ENCODE measurements at places on chromosomes 5 and 9.

DNA sequence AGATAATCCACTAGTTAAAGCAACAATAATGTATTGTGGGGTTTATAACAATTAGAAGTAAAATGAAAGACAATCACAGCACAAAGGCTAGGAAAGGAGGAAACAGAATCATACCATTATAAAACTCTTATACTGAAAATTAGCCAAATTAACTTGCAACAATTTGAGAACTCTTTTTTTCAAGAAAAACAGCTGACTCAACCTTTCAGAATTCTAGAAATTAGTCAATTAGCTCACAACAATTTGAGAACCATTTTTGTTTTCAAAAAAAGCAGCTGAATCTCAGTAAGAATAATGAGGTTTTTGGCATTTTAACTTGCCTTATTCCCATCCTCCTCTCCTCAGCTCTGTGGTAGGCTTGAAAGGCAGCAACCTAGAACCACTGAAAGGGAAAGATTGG is 269.9 kb downstream of the NPR3 start:
- no peaks in the 10 kb centered on the region for H3K4me1 ChIP-seq
- no peak for DNase-seq
- H3K4me3 ChIP-seq = no peak overlapping the region
- H3K27ac ChIP-seq = no peak overlapping the region
- H3K27me3 ChIP-seq = no peaks in the 10 kb centered on the region
- H3K36me3 ChIP-seq = no peaks in the 10 kb centered on the region

DNA sequence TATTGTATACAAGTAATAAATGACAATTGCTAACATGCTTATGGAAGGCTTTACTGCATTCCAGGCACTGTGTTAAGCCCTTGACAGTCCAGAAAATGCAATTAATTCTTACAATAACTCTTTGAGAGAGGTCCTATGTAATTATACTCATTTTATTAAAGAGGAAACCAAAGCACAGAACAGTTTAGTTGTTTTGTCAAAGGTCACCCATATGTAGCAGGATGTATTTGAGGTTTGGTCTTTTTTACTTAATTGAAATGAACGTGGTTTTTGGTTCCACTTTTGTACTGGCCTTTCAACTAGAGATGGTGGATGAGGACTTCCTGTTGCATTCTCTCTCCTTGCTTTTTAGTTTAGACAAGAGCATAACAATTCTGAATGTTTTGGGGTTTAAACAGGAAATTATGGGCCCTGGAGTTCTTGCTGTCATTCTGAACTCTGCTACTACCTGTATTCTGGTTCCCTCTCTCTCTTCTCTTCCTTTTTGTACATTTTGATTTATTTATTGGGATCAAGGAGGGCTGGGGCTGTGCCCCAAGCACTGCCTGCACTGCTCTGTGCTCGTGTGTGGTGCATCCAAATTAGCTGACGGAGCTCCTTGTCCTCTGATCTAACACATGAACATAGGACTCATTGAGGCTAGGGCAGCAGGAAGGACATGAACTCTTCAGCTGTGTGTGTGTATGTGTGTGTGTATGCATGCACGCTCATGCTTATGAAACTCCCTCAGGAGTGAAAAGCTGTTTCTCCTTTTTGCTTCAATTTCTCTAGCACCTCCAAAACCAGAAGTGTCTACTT is 47.4 kb downstream of the SLC28A3 start:
- no peaks in the 10 kb centered on the region for H3K36me3 ChIP-seq
- no peak overlapping the region for H3K27ac ChIP-seq
- no peak overlapping the region for H3K4me3 ChIP-seq
- H3K27me3 ChIP-seq = no peaks in the 10 kb centered on the region

- H3K4me3 ChIP-seq = no peak overlapping the region
- no peaks in the 10 kb centered on the region for H3K36me3 ChIP-seq
- H3K27me3 ChIP-seq = peaks cover 5% of the 10 kb centered on the region
- no peak for DNase-seq
Measured at GRCh38 chr9:113665756-113666155, 202.2 kb downstream of the RGS3 start.

DNA sequence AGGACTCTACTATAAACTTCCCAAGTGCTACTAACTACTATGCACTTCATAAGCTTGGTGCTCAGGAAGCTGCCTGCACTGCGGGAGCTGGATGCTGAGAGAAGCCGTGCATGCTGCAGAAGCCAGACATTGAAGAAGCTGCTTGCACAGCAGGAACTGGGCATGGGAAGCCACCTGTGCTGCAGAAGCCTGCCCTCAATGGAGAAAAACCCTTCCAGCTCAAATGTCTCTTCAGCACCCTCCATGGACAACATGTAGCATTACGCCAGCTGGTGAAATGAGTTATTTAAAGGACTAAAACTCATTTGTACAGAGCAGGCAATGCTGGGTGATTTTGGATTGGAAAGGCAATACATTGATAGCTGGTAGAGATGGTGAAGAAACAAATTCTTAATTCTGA is 247.2 kb downstream of the KIF4B start:
- no peaks in the 10 kb centered on the region for H3K36me3 ChIP-seq
- peak; percentile 6 for DNase-seq
- no peak overlapping the region for H3K27ac ChIP-seq
- no peaks in the 10 kb centered on the region for H3K4me1 ChIP-seq
- peaks cover 14% of the 10 kb centered on the region for H3K27me3 ChIP-seq
- no peak overlapping the region for H3K4me3 ChIP-seq

DNA sequence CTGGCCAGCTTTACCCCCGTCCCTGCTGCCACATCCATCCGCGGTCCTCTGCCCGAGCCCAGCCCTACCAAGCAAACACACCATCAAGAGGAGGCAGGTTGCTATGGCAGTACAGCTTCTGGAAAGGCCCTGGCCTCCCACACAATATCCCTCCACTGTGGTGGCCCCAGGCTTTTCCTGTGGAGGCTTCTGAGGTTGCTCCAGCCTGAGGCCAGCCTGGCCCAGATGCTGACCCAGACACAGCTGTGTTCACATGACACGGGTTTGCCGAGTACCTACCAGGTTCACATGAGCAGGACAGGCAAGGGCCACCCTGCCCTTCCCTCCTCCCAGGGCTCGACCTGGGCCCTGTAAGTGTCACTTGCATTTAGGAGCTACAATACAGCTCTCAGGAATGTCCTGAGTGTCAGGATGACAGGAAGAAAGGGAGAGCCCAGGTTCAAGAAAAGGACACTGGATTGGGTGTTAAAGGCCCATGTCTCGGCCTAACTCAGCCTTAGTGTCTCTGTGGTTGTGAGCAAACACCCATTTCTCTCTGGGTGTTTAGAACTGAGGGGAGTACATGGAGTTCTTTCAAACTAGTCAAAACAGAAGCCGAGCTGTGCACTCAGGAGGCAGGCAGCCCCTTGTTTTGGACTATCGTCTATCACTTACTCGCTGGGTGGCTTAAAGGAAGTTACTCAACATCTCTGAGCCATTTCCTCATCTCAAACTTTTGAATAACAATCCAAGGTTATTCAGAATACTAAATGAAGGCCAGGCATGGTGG is 40.2 kb downstream of the NAIF1 start:
- no peak overlapping the region for H3K27ac ChIP-seq
- peaks cover 24% of the 10 kb centered on the region for H3K4me1 ChIP-seq
- no peaks in the 10 kb centered on the region for H3K27me3 ChIP-seq
- H3K4me3 ChIP-seq = no peak overlapping the region

GRCh38 chr5:96175090-96175489 is 213.4 kb upstream of the ELL2 start:
- no peak overlapping the region for H3K4me3 ChIP-seq
- no peak overlapping the region for H3K27ac ChIP-seq
- H3K27me3 ChIP-seq = no peaks in the 10 kb centered on the region
- peaks cover 19% of the 10 kb centered on the region for H3K4me1 ChIP-seq

- DNase-seq = no peak
- no peaks in the 10 kb centered on the region for H3K4me1 ChIP-seq
- no peaks in the 10 kb centered on the region for H3K27me3 ChIP-seq
- H3K27ac ChIP-seq = no peak overlapping the region
- no peak overlapping the region for H3K4me3 ChIP-seq
Measured at GRCh38 chr5:141951332-141951781, 6.6 kb downstream of the PCDH12 start.

DNA sequence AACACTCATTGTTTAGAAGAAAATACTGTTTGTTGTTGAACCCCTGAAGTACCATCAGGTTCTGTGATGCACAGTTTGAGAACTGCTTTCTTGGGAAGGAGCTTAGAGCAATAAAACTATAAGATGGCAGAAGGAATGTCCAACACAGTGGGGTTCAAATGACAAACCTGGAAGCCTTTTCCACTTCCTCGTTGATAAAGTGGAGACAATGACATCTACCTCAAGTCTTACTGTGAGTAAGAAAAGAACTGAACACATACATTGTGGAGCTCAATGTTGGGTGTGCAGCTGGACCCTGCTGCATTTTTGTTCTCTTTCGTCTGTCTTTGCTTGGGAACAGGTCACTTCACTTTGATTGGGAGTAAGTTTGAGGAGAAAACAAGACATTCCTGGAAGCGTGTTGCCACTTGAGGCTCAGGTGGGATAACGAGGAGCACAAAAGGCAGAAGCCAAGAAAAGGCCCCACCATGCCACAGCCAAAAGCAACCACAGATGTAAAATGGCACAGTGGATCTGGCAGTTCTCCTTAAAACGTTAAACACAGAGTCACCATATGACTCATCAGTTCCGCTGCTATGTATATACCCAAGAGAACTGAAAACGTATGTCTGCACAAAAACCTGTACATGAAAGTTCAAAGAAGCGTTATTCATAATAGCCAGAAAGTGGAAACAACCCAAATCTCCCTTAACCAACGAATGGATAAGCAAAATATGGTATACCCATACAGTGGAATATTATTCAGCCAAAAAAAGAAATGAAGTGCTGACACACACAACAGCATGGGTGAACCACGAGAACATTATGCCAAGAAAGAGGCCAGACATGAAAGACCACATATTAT is 42.9 kb upstream of the SUB1 start:
- no peaks in the 10 kb centered on the region for H3K36me3 ChIP-seq
- H3K4me1 ChIP-seq = no peaks in the 10 kb centered on the region
- no peak for DNase-seq
- H3K27me3 ChIP-seq = no peaks in the 10 kb centered on the region
- H3K27ac ChIP-seq = no peak overlapping the region
